ENCODE measurements at places on chromosomes 13 and 19.

GRCh38 chr19:48674921-48675824, 2.4 kb upstream of the NTN5 start:
- DNase-seq, result peak; percentile 83

DNA sequence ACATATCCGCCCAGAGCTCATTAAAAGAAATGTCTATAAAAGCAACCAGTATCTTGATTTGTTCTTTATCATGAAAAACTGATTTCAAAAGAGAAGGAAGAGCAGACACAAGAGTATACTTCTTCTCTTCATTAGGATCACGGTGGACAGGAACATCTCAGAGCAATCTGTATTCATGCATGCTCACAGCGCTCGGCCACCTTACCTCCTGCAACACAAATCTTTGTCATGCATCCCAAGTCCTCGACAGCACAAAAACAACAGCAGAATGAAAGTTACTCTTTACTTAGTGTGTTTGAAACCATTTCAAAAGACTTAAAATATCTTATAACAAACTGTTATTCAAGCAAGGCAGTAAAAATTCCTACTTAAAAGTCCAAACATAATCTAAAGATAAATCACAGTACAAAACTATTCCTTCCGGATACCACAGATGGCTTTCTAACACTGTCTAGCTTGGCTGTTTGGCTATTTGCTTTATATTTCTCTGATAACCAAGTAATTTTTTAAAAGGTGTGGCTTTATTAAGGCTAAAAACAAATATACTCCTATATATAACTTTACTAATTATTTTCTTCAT, 174.5 kb downstream of the TBC1D4 start:
- no peak for DNase-seq

DNA sequence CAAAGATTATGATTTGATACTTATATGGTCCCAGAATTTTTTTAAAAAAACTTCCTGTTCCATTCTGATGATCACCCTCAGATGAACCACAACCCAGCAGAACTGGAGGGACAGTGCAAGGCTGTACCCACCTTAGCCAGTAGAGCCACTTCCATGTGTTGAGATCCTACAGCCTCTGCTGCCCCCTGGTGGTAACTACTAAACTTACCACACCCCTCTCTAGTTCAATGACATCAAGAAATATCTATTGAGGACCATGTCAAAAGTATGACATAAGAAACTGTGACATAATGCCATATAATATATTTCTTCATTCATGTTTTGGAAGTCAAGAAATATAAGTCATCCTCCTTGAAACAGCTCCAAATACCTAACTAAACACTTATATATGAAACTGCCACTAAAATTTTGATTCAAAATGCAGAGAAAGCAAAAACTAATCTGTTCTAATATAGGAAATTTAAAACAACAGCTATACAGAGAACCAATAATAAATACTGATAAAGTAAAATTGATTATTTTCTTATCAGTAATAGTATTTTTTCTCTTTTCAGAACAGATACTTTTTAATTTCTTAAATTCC, 412.6 kb downstream of the KCTD12 start:
- peak; percentile 79 for DNase-seq

- DNase-seq, result no peak
Measured at GRCh38 chr19:54709212-54709948, 14.9 kb upstream of the KIR3DL3 start.

- no peak for DNase-seq
Measured at GRCh38 chr13:92436924-92437323, 789.7 kb upstream of the GPC6 start.

DNA sequence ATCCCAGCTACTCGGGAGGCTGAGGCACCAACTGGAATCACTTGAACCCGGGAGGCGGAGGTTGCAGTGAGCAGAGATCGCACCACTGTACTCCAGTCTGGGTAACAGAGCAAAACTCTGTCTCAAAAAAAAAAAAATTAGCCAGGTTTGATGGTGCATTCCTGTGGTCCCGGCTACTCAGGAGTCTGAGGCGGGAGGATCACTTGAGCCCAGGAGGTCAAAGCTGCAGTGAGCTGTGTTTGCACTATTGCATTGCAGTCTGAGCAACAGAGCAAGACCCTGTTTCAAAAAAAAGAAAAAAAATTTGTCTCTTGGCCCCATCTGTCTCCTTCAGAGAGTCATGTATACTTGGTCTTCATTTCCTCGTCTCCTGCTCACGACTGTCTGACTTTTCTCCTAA, 1.6 kb downstream of the CCDC97 start:
- no peak for DNase-seq

DNA sequence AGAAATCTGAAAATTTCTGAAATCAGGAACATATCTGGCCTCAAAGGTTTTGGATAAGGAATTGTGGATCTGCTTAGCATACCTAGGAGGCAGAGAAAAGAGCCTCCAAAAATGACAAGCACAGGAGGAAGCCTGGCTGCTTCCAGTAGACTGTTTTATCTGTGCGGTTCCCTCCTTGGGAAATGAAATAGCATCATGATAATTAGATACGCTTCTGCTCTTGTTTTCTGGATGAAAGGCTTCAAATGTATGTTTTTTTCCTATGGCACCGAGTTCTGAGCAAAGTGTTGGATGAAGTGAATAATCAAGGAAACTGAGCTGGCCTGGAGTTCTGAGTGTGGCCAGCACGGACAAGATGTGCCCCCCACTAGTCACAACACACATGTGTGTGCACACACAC, 19.8 kb upstream of the GPR12 start:
- DNase-seq, result no peak

GRCh38 chr13:89746554-89746953, 1600.9 kb upstream of the MIR17HG start:
- DNase-seq, result no peak

- no peak for DNase-seq
Measured at GRCh38 chr19:28966737-28967399, 246.1 kb downstream of the UQCRFS1 start.

GRCh38 chr19:7788178-7788932, 25.3 kb downstream of the CLEC4M start:
- no peak for DNase-seq
